Brain pericyte (primary cell): ENCODE measurements at places on chromosomes 6 and 20.

- no peak for DNase-seq
Observed at GRCh38 chr20:33568378-33568777, 78.5 kb downstream of the CBFA2T2 start.

DNA sequence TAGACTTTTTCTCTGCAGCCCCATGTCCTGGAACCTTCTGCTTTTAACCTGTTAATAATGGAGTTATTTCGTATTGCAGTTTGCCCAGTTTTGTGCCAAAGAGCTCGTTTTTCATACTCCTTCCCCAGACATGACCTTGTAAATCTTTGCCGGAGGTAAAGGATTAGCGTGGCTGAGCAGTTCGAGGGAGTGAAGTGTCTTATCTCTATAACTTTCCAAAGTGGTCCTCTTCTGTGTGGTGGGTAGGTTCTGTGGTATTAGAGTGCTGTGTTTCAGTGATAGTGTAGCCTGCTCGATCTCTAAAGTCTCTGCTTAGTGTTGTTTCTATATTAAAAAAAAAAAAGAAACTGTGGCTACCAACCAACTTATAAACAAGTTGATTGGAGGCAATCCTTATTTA lies 67.5 kb downstream of the FARS2 start:
- no peak for DNase-seq

GRCh38 chr20:37245216-37246150 lies 16.1 kb downstream of the GHRH start:
- DNase-seq, result no peak

DNA sequence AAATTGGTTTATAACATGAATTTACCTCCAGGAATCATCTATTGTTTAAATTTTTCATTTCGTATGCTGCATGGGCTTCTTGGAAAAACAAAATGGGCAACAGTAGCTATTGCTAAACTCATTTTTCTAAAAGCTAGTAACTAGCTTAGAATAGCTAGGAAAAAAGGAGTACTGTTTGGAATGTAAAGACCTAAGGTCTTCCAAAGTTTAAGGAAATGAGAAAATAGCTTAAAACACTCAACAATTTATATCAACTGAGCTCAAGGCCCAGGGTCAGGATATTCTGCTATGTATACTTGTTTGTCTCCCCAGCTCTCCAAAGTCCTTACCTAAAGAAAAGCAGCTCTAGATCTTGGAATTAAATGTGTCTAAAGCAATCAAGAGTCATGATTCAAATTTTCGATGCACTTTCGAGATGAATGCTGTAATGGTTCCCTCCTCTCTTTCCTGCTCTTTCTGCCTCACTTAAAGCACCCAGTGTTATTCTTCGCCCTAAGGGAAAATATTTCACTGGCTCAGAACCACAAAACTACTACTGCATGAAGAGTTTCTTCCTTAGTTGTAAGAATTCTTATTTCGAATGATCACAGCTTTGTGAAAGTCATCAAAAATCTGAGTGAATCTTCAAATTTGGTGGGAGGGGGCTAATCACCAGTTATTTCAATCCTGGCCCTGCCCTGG lies 41.6 kb downstream of the LYRM4 start:
- no peak for DNase-seq

- no peak for DNase-seq
Observed at GRCh38 chr20:48007351-48007750, 222.1 kb upstream of the SULF2 start.

- DNase-seq, result no peak
Observed at GRCh38 chr6:139970591-139970991, 596.1 kb upstream of the CITED2 start.

DNA sequence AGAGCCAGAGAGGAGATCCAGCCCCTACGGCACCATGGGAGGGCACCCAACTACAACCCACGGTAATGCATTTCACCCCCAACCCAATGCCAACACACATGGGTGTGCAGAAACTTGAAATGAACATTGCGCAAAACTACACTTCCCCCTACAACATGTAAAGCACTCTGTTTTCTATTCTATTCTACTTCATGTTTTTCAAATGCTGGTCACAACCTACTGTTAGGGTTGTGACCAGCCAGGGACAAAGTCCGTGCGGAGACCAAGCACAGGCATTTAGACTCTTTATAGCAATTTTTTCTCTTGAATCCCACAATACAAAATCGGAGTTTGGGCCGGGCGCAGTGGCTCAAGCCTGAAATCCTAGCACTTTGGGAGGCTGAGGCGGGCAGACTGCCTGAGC lies 90.6 kb downstream of the MRPL14 start:
- no peak for DNase-seq

GRCh38 chr20:24185791-24186190 lies 197.2 kb upstream of the GGTLC1 start:
- DNase-seq, result no peak

DNA sequence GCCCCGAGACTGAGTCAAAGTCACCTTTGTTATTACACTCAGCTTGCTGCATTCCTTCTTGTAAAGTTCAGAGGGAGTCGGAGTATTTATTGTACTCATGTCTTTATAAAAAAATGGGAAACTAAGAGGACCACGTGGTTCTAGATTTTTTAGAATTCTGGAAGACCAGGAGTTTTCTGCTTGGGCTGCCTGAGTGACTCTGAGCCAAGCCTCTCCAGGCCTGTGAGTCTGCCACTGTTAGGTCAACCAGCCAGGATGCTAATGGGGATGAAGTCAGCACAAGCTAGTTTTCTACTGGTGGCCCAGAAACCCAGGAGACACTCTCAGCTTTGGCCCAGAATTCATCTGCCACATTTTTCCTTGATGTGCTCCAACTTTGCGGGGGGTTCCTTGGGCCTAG lies 453.5 kb upstream of the SULF2 start:
- DNase-seq, result no peak

GRCh38 chr6:131660195-131660594 lies 23.1 kb downstream of the ENPP3 start:
- DNase-seq, result no peak

GRCh38 chr20:9909167-9909566 lies 70.3 kb upstream of the PAK5 start:
- no peak for DNase-seq

GRCh38 chr6:118295336-118295735 lies 252.8 kb upstream of the PLN start:
- DNase-seq, result no peak

- DNase-seq, result no peak
Observed at GRCh38 chr6:130717657-130718056, 109.5 kb upstream of the SMLR1 start.

- DNase-seq, result no peak
Observed at GRCh38 chr6:40011844-40012243, 77.6 kb upstream of the MOCS1 start.

DNA sequence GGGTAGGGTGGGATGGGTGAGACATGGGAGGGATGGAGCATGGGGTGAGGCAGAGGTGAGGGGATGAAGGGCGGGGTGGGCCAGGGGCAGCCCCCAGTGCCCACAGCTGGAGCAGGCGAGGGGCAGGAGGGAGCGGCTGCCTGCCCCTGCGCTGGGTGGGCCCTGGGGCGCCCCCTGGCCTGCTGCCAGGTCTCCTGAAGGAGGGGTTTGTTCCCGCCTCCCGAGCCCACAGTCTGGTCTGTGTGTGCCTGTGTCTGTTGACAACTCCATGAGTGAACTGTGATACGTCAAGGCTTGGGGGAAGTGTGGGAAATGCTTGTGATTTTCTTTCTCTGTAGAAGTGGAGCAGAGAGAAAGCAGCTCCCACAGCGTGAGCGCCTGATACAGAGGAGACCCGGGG lies 10.9 kb upstream of the MRGBP start:
- DNase-seq, result no peak

DNA sequence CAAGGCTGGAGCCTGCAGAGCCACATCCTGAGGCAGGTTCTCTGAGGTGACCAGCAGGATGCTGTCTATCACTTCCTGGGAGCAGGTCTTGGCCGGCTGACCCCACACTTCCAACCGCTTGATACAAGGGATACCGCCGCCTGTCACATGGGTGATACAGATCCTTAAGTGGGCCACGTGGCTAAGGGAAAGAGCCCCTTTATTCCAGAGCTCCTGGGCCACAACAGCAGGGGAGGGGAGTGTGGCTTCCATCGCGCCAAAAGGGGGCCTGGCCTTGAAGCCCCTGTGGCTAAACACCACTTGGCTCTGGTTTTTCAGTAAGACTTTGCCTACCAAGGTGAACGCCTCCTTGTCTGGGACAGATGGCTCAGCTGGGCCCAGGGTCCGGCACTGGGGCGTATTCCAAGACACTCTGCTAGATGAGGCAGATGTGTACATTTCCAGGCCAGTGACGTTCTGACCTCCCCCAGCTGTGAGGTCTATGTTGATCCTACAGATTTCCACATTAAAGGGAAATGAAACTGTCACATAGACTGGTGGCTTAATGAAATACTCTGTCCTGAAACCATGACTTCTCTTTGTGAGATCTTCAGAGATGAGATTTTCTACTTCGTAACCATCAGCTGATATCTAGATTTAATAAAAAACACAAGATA lies 37.6 kb upstream of the AVP start:
- no peak for DNase-seq

- no peak for DNase-seq
Observed at GRCh38 chr6:87287251-87287650, 35.1 kb upstream of the SMIM8 start.

DNA sequence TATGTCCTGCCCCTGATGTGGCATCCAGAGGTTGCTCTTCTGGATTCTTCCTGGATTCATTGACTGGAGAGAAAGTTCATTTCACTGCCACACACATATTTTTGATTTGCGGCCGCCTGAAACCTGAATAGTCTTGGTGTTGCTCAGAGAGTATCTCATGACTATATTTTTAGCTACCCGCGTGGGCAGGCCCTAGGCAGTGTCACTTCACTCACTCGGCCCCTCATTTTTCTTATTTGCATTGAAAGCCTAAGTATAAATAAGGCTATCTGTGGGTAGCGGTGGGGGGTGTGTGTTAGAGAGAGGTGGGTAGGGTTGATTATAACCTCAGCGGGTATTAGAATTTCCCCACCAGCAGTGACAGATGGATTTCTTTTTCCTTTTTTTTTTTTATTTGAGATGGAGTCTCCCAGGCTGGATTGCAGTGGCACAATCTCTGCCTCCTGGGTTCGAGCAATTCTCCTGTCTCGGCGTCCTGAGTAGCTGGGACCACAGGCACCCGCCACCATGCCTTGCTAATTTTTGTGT lies 113.5 kb downstream of the JARID2 start:
- no peak for DNase-seq

DNA sequence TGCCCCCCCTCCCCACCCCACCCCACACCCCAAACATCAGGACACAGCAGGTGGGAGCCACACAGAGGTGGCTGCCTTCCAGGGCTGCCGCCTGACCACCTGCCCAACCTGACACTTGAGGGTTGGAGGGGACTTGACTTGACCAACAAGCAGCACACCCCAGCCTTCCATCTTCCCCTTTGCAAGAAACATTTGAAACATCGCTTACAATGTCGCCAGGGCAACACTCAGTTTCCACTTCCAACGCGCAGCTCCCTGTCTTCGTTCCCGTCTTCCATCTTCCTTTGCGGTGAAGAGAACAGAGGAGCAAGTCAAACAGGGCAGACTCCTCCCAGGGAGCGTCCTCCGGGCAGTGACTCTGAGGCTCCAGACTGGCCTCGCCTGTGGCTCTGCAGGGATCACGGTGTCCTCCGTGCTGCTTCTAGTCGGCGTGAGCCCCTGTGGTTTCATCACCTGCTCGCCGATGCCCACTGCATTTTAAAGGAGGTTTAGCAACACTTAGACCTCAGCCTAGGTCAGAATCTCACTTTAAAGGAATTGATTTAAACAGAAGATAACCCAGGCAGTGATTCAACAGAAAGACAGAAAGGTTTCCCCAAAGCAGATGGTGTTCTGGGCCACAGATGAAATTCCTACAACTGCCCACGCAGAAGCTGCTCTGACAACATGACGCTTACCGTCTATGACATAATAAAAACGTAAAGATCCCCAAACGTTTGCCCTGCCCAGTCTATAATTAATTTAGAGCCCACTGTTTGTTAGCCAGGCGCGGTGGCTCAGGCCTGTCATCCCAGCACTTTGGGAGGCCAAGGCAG lies 130.8 kb downstream of the TAF4 start:
- no peak for DNase-seq

DNA sequence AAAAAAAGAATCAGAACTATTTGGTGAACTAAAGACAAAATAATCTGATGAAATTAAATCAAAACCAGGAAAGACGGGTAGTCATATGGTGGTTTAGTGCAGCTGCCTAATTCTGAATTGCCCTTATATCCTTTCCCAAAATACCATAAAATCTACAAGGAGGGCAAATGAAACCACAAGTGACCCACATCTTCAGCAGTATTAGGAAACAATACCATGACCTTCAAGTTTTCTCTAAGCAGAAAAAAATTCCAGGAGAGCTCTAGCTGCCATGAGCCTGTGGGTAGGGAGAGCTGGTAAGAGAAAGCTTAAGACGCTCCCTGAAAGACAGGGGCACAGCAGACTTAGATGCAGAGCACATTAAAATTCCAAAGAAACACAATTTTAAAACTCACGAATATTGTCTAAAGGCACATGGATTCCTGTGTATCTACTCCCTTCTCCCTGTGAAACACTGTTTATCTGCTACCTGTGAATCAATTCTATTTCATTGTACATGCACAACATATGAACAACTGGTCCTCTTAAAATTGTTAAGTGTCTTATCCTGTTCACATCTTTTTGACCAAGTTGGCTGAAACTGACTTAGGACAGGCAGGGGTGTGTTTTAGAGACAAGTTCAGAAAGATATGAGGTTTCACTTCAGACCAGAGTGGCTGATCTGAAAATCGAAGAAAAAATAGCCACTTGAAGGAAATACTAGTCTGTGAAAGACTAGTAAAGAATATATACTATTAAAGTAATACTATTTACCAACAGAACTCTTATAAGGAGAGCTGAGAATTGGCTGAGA lies 153.6 kb upstream of the SHLD1 start:
- no peak for DNase-seq

DNA sequence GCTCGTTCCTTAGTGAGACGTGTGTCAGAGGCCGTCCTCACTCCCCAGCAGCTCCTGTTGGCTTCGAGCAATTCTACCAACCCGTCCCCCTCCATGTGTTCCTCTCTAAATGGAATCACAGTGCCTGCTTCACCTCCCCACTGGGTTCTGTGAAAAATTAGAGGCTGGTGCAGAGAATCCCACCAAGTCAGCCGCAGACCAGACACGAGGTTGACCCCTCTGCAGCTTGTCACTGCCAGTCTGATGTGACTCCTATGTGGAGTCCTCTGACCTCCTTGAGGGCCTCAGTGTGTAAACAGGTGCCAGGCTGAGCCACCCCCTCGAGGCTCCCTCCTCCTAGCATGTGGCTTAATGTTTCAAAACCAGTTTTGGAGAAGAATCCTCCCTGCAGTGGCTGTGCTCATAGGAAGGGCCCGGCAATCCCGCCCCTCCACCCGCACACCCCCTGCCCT lies 12.6 kb upstream of the IRF4 start:
- DNase-seq, result no peak

- no peak for DNase-seq
Observed at GRCh38 chr6:129608886-129609537, 101.0 kb downstream of the ARHGAP18 start.
